Stimulated activated CD4-positive, alpha-beta T cell treated with anti-CD3 and anti-CD28 coated beads, Interleukin-2, amount 100 ng/mL, for 24 hours (primary cell): ENCODE measurements at places on chromosomes 6 and 20.

DNA sequence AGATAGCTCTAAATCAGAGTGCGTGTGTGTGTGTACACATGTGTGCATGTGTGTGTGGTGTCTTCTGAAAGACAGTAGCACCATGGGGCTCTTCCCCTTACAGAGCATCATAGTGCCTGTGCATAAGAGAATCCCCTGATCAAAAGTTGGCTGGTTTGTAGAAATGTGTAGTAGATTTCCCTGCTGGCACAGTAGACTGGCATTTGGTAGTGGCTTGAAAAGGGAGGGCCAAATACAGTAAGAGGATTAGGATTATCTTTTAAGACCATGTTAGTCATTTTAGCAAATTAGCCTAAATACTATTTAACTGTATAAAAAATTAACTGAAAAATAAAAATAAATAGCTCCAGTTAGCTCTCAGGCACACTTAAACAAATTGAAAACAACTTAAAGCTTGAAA is 112.6 kb downstream of the B3GAT2 start:
- DNase-seq: no peak

GRCh38 chr6:158707120-158707820 is 57.4 kb downstream of the SYTL3 start:
- no peak for DNase-seq

DNA sequence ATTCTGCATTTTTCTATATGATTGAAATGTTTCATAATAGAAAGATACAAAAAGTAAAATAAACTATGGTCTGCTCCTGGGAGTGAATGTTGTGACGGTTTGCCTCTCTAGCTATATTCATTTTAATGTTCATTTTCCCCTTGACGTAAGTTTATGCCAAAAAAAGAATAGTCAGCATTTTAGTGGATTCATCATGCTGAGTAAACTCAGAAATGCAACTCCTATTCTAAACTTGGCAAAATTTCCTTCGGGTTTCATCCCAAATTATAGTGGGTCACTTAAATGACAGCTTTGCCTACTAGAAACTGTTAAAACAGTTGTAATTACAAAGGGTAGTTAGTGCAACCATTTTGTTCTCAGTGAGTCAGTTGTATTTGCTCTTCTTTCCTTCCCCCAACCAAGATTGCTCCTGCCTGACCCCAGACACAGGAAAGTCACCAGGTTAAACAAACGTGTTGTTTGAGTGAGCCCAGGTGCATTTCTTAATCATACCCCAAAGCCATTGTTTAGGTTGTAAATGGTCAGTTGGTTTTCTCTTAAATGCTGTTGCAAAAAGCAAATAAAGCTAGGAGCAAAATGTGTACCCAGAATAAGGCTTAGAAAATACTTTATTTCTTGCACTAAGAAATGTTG is 482.3 kb upstream of the SOX4 start:
- no peak for DNase-seq

- no peak for DNase-seq
Observed at GRCh38 chr6:130557481-130558112, 191.8 kb downstream of the TMEM200A start.

GRCh38 chr6:30171677-30172471 is 8.5 kb downstream of the TRIM15 start:
- no peak for DNase-seq

GRCh38 chr6:35605600-35605999 is 83.1 kb downstream of the FKBP5 start:
- no peak for DNase-seq

GRCh38 chr6:135722679-135723078 is 128.8 kb upstream of the PDE7B start:
- DNase-seq: peak; percentile 35

DNA sequence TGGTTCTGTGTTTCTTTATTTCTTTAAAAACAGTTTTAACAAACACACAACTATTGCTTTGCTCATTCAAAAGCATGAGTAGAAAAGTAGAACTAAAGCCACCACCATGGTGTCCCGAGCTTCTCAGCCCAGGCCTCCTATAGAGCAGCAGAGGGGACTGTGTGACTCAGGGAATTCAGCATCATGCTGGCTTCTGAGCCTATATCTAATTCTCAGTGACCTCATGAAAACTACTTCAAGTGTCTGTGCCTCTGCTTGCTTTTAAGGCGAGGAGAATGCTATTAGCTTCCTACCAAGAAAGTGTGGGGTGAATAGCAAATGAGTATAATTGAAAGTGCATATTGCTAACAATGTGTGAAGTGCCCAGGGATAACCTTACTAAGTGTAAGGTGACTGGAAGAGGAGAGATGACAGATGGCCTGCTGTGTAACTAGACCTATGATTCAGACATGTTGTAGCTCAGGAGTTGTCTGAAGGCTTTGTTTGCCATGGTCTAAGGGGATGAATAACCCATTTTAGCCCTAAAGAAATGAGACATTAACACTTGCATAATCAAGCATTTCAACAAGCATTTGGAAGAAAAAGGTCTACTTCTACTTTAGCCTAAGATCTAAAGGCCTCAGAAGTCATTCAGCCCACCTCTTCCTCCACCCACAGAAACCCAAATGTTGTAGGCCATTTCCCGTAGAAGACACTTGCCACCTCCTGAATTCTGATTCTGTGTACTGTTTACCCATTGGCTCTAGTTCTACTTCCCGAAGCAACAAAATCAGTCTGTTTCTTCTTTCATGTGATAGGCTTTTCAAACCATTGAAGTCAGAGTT is 121.5 kb upstream of the ARG1 start:
- DNase-seq: no peak

DNA sequence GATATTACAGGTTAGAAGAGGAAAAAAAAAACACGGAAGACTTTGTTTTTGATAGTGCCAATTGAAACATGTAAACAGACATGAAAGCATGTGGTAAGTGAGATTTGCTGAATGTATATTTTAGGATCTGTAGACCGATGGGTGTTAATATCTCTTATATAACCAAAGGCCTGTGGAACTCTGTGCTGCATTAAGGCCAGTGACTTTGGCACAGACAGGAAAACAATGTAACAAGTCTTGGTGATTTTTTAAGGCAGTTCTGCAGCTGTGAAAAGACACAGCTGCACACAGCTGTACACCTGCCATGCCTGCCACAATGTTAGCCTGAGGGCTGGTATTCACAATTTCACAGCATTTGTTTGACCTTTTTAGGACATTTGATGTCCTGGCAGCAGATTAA is 6.1 kb downstream of the SOBP start:
- DNase-seq: no peak
